ENCODE measurements at places on chromosomes 6 and 20.

GRCh38 chr6:85637579-85637978 lies 5.1 kb downstream of the SYNCRIP start:
- DNase-seq = no peak

DNA sequence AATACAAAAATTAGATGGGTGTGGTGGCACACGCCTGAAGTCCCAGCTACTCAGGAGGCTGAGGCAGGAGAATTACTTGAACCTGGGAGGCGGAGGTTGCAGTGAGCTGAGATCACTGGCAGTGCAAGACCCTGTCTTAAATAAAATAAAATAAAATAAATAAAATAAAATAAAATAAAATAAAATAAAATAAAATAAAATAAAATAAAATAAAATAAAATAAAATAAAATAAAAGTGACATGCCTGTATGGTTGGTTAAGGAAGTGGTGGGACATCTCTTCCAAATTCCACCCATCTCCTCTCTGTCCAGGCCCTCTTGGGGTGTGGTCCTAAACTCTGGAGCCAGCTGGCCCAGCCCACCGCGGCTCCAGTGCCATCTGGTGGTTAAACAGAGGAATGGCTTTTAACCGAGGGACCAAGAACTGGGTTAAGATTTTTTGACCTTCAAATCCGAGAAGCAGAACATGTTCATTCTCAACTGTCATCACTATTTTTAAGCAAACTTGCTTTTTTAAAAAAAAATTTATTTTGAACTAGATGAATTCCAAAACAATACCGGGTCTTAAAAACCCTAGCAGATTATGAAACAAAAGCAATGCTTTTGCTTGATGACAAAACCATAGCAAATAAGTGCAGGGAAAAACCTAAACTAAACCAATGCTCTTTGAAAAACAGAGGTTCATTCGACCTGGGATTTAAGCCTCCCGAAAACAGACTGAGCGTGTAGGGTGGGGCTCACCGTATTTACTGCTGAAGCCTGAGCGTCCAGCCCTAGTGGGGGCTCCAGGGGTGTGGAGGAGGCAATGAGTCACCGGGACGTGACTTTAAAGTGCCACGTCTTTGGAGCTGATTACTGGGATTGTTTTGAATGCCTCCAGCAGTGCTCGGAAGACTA lies 68.8 kb downstream of the CDC5L start:
- no peak for DNase-seq

GRCh38 chr6:45681860-45682511 lies 304.3 kb upstream of the SUPT3H start:
- DNase-seq = no peak

DNA sequence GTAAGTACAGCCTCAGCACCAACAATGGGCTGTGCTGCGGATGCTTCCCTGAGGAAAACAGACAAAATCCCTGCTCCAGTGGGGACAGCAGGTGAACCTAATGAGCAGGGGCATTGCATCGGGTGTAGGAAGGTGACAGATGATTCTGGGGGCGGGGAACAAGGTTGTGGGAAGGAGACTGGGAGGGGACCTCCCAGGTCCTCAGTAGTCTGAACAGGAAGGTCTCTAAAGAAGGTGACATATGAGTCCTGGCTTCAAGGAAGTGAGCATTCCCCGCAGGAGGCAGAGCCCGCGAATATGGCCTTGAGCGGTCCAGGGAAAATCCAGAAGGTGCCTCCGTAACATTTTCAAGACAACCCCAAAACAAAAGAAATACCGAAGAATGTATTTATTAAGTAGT lies 19.4 kb downstream of the ULBP1 start:
- DNase-seq = no peak

- no peak for DNase-seq
Measured at GRCh38 chr6:125157725-125158124, 4.2 kb downstream of the TPD52L1 start.

GRCh38 chr6:89485320-89485719 lies 52.4 kb downstream of the ANKRD6 start:
- no peak for DNase-seq
